Right hindlimb (tissue), 1 donor: ENCODE measurements at places on chromosomes 5 and 9.

DNA sequence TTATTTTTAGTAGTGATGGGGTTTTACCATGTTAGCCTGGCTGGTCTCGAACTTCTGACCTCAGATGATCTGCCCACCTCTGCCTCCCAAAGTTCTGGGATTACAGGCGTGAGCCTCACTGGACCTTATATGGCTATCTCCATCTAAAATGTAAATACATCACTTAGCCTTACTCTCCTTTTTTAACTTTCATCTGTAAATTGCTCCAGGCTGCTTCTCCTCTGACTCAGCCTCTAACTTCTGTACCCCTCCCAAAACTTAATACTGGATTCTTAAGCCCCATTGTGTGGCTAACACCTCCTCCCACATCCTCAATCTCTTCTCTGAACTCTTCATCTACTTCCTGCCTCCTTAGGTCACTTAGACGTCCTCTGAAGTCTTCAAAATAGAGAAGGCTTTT is 4.0 kb downstream of the SNX30 start:
- DNase-seq, result no peak

DNA sequence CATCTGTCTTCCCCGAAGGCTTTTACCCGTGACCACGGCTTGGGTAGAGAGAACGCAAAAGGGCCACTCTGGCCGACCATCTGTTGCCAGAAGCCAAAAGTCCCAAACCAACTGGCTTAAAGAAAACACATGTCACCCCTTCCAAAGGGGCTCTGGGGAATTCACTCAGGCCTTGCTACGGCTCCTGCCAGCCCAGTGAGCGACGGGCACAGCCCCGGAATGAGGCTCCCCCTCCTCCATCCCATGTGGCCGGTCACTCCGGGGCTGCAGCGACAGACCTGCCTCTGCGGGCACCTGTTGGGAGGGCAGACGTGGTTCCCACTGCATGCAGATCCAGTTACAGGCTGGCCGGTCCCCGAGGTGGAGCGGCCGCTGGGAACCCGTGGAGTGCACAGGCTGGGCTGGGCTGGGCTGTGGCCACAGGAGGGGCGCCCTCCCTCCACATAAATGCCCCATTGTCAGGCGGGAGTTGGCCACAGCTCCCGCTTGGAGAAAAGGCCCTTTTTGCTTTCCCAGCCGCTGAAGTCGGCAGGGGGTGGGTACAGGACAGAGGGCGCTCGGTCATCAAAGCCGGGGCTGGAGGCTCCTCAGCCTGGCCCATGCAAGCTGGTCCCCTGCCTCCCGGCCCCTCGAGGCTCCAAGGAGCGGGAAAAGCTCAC is 19.9 kb downstream of the NOTCH1 start:
- DNase-seq, result peak; percentile 78

GRCh38 chr5:68220914-68221313 is 5.4 kb downstream of the PIK3R1 start:
- no peak for DNase-seq

- DNase-seq, result no peak
Measured at GRCh38 chr5:92444888-92445287, 1061.8 kb upstream of the ARRDC3 start.

DNA sequence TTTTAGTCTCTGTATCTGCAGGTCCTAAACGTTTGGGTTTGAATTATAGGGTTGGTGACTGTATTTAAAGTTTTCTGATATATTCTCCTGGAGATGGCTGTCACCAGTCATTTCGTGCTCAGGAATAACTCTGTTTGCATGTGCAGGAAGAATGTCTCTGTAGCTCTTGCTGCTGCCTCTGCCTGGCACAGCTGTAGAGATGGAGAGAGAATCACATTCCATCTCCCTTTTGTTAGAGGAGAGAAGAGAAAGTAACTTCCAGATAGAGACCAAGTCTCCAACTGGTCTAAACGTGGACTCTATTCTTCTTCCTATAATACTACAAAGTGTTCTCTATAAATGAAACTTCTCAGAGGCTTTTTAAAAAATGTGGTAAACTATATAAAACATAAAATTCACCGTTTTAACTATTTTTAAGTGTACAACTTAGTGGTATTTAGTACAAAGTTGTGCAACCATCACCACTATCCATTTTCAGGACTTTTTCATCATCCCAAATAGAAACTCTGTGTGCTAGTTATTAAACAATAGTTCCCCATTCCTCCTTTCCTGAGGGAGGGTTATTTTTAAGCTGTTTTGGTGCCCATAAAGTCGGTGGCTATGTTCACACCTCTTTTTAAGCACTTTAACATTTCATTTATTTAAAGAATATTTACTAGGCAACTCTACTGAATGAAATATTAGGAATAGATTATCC is 20.7 kb upstream of the STARD4 start:
- no peak for DNase-seq

DNA sequence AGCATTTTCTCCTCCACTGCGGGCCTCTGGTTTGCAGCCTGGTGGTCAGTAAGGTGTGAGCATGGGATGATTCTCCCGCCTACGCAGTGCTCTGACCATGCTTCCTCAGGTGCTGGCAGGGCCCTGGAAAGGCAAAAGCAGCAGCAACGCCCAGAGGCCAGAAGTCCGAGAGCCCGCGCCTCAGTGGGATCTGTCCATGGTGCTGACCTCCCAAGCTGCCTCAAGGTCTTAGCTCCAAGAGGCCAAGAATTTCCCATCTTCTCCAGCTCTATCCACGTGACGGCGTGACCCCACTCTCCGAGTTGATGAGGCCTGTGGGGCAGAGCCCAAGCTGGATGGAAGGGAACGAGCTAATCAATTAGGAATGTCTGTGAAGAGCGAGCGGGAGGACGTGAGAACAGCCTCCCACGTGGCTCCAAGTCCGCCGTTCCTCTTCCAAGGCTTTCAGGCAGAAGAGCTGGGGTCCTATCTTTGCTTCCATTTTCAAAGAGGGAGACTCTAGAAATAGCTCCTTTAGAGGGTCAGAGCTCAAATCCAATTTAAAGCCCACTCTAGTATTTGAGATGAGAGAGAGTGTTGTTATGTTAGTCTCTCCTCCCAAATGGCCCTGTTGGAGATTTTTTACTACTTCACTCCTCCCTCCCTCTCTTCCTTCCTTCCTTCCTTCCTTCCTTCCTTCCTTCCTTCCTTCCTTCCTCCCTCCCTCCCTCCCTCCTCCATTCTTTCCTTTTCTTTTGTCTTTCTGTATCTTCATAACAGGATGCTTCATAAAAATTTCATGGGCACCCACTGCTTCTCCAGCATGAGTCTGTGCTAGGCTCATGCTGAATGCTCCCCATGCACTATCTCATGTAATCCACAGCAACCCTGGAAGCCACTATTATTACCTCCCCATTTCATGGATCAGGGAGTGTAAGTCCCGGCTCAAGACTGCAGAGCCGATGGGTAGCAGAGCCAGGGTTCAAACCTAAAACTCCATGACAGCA is 69.3 kb downstream of the OLFM1 start:
- DNase-seq, result peak; percentile 64

- no peak for DNase-seq
Measured at GRCh38 chr5:79582186-79582585, 30.1 kb upstream of the TENT2 start.

DNA sequence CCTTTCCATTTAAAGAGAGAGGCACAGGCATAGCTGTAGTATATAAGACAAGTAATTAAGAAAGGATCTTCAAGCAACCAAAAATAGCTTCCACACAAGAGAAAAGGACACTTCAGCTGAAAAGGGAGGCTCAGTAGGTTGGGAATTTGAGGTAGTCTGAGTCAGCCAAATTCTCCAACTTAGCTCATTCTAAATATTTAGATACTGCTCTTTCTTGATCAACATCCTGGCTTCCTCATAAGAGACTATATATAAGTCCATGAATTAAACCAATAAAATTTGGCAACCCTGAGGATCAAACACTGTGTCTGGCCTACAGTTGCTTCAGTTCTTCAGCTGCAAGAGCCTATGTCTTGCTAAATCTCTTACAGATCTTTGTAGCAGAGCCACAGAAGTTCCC is 17.8 kb downstream of the HINT1 start:
- no peak for DNase-seq

GRCh38 chr5:175790796-175791195 is 80.6 kb upstream of the CPLX2 start:
- no peak for DNase-seq
